Stimulated activated CD8-positive, alpha-beta memory T cell treated with anti-CD3 and anti-CD28 coated beads, Interleukin-4, amount 100 ng/mL, for 1 hour (primary cell): ENCODE measurements at places on chromosomes 16 and 17.

DNA sequence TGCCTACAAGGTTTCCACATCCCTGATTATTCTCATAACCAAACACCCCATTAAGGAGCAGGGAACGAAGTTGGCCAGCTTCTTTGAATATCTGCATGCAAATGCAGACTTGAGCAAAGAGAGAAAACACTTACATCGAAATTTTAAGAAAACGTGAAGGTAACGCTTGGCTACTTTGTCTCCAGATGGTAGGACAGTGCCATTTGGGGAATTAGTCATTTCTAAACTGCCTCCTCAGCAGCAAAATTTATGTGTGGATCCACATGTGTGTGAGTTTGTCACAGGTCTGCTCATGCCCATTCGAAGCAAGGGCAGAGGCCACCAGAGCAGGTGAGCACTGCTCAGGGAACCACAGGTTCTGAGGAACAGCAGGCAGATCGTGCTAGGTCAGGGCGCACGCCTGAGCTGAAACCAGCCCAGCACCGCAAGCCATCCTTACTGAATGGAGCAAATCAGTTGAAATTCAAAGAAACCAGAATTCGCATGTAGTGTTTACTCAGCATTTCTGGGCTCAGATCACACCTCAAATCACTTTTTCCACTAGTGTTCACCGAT lies 80.1 kb downstream of the SOCS1 start:
- DNase-seq: no peak

DNA sequence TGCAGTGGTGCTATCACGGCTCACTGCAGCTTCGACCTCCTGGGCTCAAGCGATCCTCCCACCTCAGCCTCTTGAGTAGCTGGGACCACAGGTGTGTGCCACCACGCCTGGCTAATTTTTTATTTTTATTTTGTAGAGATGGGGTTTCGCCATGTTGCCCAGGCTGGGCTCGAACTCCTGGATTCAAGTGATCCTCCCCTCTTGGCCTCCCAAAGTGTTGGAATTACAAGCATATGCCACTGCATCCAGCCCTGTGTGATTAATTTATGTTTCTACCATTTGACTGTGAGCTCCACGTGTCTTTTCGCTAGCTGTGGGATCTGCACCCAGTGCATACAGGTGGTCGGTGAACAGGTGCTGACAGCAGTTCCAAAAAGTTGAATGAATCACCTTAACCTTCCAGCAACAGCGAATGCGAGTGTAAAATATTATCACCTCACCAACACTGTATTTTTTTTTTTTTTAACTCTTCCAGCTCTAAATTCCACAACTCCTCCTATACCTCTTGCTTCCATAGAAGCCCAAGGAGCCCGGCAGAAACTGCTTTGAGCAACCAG lies 484 bp upstream of the NUDT7 start:
- no peak for DNase-seq

DNA sequence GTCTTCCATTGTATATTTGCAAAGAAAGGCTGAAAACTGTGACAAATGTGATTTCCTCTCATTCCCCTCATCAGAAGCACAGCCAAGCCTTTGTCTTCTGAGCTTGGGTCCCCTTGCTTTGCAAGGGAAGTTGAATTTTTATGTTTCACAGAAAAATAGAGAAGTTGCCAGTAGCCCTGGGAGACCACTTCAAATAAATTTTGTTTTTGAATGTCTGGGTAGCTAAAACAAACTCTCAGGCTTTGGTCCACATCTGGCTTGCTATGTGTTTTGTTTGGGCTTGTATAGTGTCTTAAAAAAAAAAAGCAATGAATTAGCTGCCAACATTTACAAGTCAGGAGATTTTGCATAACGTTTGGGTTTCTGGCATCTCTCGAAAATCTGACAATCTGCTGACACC lies 24.1 kb downstream of the PIK3R6 start:
- DNase-seq: no peak

GRCh38 chr16:83137326-83137781 lies 510.6 kb downstream of the CDH13 start:
- no peak for DNase-seq

DNA sequence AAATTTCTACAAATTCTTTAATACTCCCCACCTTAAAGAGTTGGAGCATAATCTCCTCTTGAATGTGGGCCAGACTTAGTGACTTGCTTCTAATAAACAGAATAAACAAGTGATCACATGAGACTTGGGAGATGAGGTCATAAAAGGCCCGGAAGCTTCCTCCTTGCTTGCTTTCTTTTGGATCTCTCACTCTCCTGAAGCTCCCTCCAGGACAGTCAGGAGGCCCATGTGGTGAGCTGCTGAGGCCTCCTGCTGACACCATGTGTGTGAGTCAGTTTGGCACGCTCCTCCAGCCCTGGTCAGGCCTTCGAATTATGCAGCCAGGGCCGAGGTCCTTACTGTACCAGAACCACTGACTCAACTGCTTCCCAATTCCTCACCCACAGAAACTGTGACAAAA lies 53.2 kb downstream of the NDEL1 start:
- no peak for DNase-seq

DNA sequence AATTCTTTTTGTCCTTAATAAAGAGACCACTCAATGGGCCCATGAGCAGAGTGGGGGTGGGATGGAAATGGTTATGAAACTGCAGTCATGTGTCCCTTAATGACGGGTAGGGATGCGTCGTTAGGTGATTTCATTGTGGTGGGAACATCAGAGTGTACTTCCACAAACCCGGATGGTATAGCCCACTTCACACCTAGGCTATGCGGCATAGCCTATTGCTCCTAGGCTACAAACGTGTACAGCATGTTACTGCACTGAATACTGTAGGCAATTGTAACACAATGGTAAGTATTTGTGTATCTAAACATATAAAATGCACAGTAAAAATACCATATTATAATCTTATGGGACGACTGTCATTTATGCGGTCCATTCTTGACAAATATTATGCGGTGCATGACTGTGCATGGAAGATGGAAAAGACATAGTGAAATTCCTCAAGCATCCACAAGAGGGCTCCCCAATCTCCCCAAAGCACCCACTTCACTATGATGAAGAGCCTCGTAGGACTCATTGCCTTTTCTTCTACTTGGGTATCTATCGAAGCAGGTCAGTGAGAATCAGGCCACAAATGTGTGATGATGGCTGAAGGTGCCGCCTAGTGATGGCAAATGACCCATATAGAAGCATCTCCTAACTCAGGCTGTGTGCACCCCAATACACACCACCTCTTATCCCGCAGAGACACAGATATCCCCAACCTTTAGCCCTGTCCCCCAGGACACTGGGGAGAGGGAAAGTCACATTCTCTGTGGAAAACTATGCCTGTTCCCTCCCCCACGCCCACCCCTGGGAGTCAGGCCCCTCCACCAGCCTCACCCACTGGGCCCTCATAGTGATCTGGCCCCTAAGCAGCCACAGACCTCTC lies 43.5 kb downstream of the TBX21 start:
- no peak for DNase-seq

DNA sequence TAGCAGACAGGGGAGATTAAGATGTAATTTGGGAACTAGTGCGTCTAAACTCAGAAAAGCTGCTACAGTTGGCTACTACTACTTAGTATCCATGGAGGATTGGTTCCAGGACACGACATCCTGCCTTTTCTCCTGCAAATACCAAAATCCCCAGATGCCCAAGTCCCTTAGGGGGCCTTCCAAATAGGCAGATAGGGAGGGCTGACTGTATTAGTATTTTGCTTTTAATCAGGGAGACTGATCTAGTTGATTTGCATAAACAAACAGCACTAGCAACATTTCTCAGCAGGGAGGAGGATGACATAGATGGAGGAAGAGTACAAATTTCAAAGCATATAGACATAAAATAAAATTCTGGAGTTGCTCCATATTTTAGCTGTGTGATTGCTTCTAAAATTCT lies 621.6 kb upstream of the GOT2 start:
- DNase-seq: no peak

DNA sequence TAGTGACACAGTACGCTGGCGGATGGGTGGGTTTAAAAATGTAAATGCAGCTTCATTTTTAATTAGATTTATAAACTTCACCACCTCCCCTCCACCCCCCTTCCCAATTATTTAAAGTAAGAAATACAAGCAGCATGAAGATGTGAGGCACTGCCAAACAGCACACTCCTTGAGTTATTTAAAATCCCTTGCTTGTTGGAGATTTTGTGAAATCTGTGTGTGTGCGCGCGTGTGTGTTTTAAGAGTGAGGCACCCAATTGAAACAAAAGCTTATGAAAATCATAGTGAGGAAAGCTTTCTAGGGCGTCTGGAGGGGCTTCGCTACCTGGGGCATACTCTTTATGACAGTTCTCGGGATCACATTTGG lies 219.6 kb upstream of the IRX3 start:
- DNase-seq: no peak

- DNase-seq: no peak
Observed at GRCh38 chr16:58086381-58087208, 42.6 kb downstream of the CFAP20 start.

- no peak for DNase-seq
Observed at GRCh38 chr17:7656958-7657609, 6.4 kb downstream of the ATP1B2 start.
